ENCODE measurements at places on chromosomes 16 and 17. TPM values are rescaled to one million over a fixed set of nuclear protein-coding genes. Genes with fewer than 3 reads are reported as not detected.

LPCAT2 gene
- total RNA-seq: 28.5 TPM

SCGB1C2 gene
- total RNA-seq: not detected

MYH13 gene
- total RNA-seq: not detected

DNA sequence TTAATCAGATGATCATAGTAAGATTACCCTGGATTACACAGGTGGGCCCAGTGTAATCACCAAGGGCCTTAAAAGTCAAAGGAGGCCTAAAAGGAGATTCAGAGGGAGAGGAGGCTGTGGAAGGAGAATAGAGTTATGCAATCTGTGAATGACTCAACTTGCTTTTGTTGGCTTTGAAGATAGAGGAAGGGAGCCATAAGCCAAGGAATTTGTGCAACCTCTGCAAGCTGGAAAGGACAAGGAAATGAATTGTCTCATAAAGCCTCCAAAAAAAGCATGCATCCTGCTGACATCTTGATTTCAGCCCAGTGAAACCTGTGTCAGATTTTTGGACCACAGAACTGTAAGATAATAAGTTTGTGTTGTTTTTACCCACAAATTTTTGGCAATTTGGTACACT lies 109.6 kb downstream of the CNTNAP4 start:
- no peak for DNase-seq

DNA sequence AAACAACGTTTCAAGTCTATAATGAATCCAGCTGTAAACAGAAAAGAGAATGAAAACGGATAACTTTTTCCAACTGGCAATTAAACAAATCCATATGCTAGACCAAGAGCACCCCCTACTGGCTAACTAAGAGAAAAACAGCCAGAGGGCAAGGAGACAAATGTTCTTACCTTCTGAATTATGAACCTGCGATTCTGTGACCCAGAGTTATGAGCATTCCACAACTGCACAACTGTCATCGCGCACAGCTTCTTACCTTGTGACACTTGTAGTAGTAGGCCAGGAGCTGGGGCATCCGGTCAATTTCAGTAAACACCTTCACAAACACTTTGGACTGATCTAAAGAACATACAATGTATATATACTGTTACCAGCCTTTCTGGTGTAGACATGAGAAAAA lies 18.6 kb downstream of the COG7 start:
- DNase-seq: peak; percentile 70

ZNF624 gene
- total RNA-seq: 3.6 TPM

CRYBA1 gene
- not detected for total RNA-seq

DNA sequence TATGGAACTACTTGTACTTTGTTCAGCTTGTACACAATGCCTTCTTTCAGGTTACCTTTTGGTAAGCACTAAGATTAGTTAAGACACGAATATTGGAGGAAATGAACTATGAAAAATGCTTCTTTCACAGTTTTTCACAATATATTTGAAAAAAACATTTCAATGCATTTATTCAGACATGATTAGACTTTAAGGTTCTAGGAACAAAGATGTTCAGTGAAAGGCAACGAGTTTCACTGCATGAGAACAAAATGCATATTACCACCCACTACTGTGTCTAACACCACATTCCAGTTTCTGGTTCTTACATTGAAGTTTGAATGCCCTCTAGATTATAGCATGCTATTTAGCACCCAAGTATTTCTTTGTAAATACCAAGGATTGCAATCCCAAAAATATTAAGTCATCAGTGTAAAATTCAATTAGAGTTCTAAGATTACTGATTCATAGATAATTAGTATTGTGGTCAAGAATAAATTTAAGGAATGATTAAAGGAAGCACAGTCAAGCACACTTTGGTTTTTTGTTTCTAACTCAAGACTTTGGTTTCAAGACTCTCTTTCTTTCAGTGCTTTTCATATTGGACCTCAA lies 261.7 kb downstream of the CEP112 start:
- DNase-seq: no peak

MPV17L gene
- total RNA-seq: 2.6 TPM

ADAD2 gene
- 0.06 TPM for total RNA-seq

GRCh38 chr16:17345043-17345442 lies 125.7 kb downstream of the XYLT1 start:
- DNase-seq: no peak

DNA sequence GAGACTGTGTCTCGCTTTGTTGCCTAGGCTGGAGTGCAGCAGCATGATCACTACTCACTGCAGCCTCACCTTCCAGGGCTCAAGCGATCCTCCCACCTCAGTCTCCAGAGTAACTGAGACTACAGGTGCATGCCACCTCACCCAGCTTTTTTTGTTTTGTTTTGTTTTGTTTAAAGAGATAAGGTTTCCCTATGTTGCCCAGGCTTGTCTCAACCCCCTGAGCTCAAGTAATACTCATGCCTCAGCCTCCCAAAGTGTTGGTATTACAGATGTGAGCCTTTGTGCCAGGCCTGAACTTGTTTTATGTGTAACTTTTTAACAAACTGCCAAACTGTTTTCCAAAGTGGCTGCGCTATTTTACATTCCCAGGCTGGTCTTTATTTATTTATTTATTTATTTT lies 41.8 kb upstream of the NUDT7 start:
- DNase-seq: no peak

DNA sequence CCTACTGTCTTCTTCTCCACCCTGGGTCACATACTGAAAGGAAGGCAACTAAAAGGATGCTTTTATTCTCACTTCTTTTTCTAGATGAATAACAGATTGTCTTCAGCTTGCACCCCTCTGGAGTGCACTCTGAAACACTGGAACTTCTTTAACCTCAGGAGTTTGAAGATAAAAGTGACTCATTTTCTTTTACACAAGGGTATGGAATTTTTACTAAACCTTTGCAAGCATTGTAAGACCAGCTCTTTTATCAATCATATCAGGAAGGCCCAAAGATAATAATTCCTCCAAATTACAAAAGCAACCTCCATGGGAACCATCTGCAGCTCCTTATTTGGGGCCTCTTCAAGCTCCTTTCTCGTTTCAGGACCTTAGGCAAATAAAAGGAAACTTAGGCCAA lies 193.5 kb upstream of the KIF2B start:
- no peak for DNase-seq

DNA sequence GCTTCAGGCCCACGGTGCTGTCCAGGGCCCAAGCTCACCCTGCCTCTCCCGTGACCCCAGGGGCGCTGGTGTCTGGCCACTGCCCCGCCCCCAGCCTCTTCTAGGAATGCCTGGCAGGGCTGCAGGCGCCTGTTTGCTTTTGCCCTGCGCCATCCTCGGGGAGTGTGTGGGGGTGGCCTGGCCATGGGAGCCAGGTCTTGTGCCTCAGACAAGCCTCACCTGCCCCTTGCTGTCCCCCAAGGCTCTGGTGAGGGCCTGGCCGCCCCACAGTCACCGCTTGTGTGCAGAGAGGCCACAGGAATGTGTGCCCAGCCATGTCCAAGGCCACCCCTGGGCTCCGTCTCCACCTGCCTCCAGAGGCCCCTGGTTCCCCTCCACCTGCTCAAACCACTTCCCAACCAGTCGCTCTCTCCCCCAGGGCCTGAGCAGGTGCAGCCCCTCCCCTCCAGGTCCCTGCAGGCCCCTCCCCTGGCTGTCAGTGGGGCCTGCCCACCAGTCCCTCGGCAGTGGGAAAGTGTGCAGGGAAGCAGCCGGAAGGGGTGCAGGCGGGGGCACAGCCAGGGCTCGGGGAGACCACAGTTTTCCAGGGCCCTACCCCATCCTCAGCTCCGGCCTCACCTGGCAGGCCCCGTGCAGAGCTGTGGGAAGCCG lies 841 bp upstream of the IGFALS start:
- DNase-seq: no peak

ADORA2B gene
- 17.0 TPM for total RNA-seq

DNA sequence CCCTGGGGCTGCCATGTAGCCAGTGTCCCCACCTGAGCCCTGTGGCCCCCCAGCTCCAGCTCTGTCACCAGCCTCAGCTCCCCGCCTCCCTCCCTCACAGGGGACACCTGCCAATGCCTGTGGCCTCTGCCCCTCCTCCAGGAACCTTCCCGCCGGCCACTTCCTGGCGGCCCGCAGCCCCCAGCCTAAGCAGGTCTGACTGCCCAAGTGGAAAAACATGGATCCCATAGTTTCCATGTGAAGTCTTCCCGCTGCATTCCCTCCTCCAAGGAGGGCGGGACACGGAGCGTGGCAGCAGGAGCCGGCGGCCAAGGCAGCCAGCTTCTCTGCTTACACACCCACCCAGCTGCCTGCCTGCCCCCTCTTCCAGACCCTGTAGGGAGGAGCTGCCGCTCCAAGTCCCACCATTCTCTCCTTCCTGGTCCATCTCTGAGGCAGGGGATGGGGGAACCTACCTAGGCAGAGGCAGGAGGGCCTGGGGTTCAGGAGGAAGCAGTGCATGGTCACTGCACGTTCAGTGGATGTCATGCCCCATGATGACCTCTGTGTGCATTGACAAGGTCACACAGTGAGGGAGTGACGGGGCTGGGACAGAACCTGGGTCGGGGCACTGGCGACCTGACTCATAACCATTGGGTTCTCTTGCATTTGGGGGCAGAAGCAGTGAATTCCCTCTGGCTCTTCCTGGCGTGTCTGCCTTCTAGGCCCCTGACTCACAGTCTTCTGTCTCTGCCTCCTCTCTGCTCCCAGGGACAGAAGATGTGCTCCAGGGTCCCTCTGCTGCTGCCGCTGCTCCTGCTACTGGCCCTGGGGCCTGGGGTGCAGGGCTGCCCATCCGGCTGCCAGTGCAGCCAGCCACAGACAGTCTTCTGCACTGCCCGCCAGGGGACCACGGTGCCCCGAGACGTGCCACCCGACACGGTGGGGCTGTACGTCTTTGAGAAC lies 8.7 kb downstream of the VASN start:
- no peak for DNase-seq

ENPP7 gene
- not detected for total RNA-seq

- DNase-seq: no peak
Measured at GRCh38 chr17:65229621-65229995, 92.4 kb downstream of the RGS9 start.

RPL23 gene
- 852 TPM for total RNA-seq

TBC1D3L gene
- total RNA-seq: 3.7 TPM

GRCh38 chr17:64176556-64176955 lies 46.6 kb upstream of the ERN1 start:
- DNase-seq: no peak

MRTFB gene
- total RNA-seq: 26.8 TPM

CX3CL1 gene
- total RNA-seq: 13.3 TPM

- DNase-seq: peak; percentile 77
Measured at GRCh38 chr17:17416400-17417360, 60.1 kb upstream of the MED9 start.

HOXB3 gene
- total RNA-seq: 17.7 TPM

LRRC45 gene
- total RNA-seq: 24.9 TPM

MAP1LC3B gene
- total RNA-seq: 142 TPM

GSG1L2 gene
- total RNA-seq: not detected

- no peak for DNase-seq
Measured at GRCh38 chr16:47644661-47645060, 183.5 kb downstream of the PHKB start.
